ENCODE measurements at places on chromosomes 11 and 22.

DNA sequence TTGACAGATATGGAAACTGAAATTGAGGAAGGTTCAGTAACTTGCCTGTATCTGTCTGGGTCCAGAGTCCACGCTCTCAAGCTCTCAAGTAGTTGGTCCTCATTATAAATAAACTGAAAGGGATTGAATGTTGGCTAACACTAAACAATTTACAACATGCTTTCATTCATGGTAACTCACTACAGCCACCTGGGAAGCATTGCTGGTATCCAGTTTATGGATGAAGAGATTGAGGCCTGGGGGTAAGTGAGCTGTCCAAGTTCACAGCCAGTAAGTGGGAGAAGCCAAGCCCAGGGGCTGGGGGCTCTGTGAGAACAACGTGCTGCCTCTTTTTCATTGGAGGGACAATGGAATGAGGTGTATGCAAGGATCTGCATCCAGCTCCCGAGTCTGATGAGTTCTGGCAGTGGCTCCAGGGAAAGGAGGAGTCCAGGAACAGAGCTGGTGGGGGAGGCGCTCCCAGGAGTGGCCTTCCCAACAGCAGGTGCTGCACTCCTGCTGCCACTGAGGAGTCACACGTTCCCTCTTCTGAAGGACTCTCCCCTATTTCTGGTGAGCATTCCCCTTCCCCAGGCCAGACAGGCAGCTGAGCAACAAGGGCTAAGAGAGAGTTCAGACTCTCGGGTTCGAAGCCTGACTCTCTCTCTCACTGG is 175.8 kb downstream of the CSNK2A3 start:
- DNase-seq: no peak

- no peak for DNase-seq
Observed at GRCh38 chr11:127425281-127425680, 424.7 kb upstream of the KIRREL3 start.

DNA sequence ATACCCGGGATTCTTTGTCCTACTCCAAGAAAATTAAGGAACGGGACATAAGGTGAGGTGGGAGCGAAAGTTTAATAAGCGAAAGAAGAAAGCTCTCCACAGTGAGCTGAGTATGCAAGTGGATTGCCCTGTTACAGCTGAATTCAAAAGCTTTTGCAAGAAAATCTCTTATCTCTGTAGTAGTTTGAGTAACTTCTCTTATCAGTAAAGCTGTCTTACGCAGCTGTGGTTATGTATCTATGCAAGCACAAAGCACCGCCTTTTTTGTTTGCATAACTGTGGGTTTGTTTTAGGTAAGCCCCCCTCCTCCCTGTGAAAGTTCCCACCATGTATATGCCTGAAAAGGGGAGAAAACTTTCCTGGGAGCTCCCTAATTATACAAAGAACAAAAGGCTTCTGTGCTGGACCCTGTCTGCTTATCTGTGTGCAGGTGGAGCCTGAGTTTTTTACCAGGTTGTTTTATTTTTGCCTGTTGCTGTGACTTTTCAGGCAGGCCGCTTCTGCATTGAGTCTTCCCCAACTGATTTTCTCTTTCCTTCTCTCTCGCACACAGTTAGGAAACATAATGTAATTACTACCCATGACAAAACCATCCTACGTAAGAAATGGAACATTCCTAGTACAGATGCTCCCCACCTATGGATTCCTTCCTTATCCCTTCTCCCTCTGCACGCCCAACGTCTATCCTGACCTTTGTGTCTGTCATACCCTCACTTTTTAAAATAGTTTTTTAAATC is 837 bp upstream of the PLAAT5 start:
- no peak for DNase-seq

- no peak for DNase-seq
Observed at GRCh38 chr11:130786586-130786985, 129.7 kb downstream of the SNX19 start.

GRCh38 chr11:119324189-119324588 is 7.3 kb upstream of the MCAM start:
- DNase-seq: no peak

DNA sequence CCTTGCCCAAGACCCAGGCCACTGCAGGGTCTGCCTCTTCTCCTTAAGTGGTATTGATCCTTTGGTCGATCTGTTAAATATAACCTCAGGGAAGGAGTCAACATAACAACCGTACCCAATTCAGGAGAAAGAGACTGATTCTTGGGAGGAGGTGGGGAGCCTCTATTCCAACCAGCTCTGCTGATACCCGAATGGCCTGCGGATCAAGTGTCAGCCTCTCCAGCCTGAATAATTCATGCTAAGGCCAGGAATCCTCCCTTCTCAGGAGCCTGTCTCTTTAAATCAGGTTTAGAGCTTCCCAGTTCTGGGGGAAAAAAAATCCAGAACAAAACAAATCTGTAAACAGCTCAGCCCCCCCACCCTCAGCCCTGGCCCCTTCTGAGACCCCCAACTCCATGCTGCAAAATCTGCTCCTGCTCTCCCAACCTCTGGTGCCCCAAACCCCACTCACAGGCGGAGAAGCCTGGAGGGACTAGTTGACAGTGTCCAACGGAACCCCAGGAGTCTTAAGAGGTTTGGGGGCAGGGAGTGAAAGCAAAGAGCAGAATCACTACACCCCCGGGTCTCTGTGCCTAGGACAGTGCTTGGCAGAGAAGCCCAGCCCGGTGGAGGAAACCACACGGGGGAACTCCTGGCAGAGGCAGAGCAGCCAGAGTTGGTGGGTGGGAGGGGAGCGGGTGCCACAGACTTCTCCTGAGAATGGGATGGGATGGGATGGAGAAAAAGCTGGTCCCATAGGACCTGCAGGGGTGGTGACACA is 863 bp upstream of the TPBGL start:
- DNase-seq: no peak

GRCh38 chr11:128472128-128473089 is 114.9 kb downstream of the ETS1 start:
- no peak for DNase-seq

DNA sequence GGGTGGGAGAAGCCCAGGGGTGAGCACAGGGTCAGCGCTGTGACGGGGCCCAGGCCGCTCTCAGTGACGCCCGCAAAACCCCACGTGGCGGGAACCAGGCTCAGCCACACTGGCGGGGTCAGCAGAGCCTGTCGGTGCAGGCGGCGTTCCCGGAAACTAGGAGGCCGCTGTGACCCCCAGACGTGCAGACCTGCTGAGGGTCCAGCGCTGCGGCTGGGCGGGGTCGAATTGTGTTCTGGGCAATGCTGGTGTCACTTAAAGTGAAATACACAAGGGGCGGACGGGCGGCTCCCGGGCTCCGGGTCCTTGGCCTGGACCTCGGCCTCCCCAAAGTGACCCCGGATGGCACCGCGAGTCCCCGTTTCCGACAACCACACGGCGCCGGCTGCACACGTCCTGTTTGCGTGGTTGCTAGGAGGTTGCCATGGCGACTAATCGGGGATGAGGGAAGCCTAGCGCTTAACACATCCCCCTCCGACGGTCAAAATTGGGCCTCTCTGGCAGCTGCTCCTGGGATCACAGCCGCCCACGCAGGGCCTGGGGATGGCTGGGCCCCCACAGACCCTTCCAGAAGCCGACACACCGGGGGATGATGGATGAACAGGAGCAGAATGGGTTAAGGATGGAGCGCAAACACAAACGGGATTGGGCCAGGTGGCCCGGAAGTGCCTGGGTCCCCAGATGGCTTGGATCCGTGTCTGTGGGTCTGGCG is 81.7 kb upstream of the PRR5 start:
- peak; percentile 50 for DNase-seq

- no peak for DNase-seq
Observed at GRCh38 chr22:36162127-36163034, 1.8 kb upstream of the APOL3 start.

GRCh38 chr11:113685654-113686359 is 20.3 kb downstream of the TMPRSS5 start:
- DNase-seq: no peak

DNA sequence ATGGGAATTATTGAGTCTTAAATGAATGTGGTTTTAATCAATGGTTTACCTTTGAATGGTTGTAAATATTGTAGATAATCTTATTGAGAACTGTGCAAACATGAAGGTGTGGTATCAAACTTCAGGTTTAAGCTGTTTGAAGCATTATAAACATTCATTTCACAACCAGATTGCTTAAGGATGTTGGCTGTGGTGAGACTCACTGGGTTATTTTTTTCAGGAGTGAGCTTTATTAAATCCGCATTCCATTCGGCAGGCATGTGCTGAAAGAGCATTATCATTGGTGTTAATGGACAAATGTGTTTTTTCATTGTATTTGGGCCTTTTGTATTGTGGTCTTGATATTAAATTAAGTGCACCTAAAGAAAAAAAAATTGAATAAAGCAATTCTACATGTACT is 9.7 kb downstream of the MMP3 start:
- DNase-seq: no peak
